Breast epithelium (tissue), 4 donors: ENCODE measurements at places on chromosomes 7 and 10.

- DNase-seq = no peak
These were observed 101.8 kb downstream of the GNAT3 start for GRCh38 chr7:80410081-80410480.

GRCh38 chr10:486206-486605, 203.3 kb downstream of the DIP2C start:
- DNase-seq = no peak

DNA sequence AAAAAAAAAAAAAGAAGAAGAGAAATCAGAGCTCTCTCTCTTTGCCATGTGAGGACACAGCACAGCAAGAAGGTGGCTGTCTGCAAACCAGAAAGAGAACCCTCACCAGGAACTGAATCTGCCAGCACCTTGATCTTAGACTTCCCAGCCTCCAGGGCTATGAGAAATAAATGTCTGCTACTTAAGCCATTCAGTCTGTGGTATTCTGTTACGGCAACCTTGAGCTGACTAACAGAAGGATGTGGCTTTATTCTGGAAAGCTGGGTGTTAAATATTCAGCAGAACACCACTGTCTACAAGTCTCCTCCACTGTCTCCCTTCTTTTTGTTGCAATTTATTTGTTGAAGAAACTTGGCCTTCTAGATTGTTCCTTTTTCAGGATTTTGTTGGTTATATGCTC, 5.0 kb downstream of the COL26A1 start:
- DNase-seq = no peak

DNA sequence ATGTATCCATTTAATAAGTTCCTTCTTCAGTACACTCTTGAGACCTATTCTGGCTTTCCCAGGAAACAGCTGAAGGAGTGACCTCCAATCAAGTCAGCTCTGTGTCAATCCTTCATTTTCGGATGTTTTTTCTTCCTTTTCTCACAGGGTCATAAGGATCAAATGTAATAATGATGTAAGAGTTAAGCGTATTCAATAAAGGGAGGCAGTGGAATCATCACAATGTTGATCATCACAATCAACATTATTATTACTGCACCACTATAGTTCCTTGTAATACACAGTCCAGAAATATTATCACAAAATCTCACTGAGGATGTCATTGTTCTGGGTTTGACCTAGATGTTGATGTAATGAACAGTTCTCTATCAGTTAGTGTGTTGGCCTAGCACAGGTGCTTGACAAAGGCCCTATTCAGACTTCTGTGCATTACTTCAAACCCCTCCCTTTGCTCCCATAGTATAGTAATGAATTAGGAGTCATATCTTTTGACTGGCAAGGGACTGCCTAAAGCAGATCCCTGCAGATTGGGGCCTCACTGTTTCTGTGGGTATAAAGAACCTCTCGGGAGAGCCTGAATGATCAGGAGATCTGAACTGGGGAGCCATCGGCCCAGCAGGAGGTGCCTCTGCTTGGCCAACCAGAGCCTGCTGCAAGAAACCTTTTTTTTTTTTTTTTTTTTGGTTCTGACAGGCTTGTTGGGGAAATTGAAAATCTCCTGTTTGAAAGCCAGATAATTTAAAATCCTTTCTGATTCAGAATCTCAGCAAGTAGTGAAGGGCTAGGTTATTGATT, 100.6 kb downstream of the KAT6B start:
- DNase-seq = no peak

DNA sequence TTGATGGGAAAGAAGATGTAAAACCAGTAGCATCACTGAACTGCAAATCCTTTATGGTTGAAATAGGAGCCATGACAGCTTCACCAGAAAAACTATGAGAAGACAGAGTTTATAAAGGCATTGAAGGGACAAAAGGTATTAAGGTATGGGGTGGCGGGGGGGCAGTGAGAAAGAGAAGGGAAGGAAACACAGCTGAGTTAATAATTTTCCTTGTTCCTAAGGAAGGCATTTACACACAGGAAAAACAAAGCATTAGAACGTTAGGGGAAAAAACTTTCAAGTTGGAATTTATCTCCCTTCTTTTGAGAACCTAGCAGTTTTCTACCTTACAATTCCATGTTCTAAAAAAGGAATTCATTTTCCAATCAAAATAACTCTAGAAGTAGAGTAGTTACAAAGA, 4.4 kb downstream of the LARP4B start:
- no peak for DNase-seq

DNA sequence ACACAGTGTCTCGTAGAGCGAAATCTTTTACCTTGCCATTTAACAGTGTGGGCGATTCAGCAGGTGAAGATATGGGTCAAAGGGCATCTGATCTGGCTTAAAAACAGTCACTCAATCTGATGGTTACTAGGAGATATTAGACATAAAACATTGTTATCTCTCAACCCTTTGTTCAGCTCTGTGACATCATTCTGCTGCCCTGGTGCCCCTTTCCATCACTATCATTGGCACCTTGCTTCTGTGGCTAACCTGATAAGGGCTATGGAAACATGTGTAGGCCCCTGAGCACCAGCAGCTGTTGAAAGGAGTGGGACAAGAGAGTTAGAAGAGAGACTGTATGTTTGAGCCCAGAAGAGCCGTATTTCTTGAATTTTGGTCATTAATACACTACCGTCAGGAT, 650.3 kb downstream of the PHTF2 start:
- no peak for DNase-seq

DNA sequence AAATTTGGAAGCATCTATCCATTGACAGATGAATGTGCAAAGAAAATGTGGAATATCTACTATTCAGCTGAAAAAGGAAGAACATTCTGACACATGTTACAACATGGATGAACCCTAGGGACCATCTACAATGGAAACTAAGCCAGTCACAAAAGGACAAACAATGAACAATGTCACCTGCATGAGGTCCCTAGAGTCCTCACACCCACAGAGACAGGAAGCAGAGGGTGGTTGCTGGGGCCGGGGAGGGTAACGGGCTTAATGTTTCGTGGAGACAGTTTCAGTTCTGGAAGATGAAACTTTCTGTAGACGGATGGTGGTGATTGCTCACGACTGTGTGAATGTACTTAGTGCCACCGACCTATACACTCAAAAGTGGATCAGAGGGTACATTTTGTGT, 282.9 kb downstream of the ADARB2 start:
- no peak for DNase-seq

GRCh38 chr7:80139236-80139635, 4.6 kb downstream of the GNAI1 start:
- no peak for DNase-seq

GRCh38 chr7:70408891-70409290, 723.1 kb upstream of the GALNT17 start:
- no peak for DNase-seq

DNA sequence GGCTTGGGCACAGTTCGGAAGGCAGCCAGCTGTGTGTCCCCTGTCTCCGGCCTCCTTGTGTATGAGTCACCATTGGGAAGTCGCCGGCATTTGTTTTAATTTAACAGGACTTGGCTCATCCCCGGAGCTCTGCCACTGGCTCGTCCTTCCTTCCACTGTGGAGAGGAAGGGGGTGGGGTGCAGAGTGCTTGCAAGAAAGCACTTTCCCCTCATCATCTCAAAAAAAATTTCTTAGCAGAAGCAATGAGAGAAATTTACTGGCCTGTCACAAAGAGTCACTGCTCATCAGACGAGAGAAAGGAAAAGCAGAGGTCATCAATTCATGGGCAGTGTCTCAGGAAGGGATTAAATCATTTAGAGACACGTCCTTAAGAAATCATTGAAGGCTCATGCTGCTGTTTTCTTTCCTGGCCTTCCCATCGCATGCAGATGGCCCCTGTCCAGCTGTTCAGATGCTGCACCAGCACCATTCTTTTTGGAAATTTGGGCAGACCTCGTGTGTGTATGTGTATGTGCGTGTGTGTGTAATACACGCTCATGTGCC, 93.3 kb downstream of the BMS1 start:
- no peak for DNase-seq

DNA sequence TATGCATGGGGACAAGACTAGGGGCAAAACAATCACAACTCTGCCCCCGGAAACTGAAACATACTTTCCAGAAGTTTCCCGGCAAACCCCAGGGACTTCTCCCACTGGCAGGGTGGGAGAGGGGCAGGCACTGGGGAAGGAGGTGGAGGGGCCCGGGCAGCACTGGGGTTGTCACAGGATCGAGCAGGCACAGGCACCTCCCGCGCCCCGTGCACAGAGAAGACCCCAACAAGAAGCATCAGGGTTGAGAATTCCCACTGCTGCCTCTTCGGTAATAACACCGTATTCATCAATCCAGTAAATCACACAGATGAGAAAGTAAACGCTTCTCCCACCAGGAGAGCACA, 490.5 kb downstream of the PTPRN2 start:
- DNase-seq = no peak
